ENCODE measurements at places on chromosomes 1 and 21. TPM values are rescaled to one million over a fixed set of nuclear protein-coding genes. Genes with fewer than 3 reads are reported as not detected.

The SLC41A1 gene
- 20.5 TPM for total RNA-seq

The CFAP126 gene
- not detected for total RNA-seq

The RUNX3 gene
- 4.2 TPM for total RNA-seq

The RNF207 gene
- total RNA-seq = 8.9 TPM

The MAP10 gene
- total RNA-seq = 1.1 TPM

The IGSF5 gene
- not detected for total RNA-seq

Data from A549 treated with Hydrocortisone at 1 μM for 4 hours (cell line).